Tibial nerve (tissue), 4 donors: ENCODE measurements at places on chromosomes 5 and 9. TPM values are rescaled to one million over a fixed set of nuclear protein-coding genes. Genes with fewer than 3 reads are reported as not detected.

Gene GLRA1
- total RNA-seq, result not detected

Gene DPM2
- total RNA-seq, result 21.9 TPM

Gene SPINK7
- total RNA-seq, result not detected

Gene CSNK1G3
- total RNA-seq, result 34.5 TPM

Gene N4BP3
- 0.90 TPM for total RNA-seq

Gene CLTA
- 242 TPM for total RNA-seq

Gene GNAQ
- total RNA-seq, result 42.9 TPM

Gene BRINP1
- not detected for total RNA-seq

Gene VPS13A
- total RNA-seq, result 31.0 TPM

Gene SCAI
- total RNA-seq, result 9.8 TPM

Gene PCDHB2
- 7.1 TPM for total RNA-seq

Gene SPINK4
- total RNA-seq, result not detected

Gene S100Z
- not detected for total RNA-seq

DNA sequence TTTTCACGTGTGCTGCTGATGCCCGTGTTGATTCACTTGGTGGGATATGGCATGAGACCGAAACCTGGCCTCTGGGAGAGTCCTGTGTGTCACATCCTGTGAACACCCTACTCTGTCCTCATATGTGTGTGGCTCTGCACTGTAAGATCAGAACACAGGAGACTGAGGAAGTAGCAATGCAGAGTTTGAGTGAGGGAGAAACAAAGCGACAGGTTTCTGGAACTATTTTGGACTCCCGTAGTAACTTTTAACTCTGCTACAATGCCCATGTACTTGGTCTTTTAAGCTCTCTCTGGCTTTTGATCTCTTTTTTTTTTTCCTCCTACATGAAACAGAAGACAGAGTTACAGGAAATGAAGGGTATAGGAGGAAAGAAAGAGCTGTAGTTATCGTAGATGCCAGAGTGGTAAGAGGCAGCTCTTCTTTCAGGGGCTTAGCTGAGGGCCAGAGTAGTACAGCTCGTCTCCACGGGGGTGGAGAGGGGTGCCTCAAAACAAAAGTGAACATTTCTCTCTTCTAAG lies 26.6 kb downstream of the GRAMD2B start:
- H3K27ac ChIP-seq, result no peak overlapping the region
- peaks cover 17% of the 10 kb centered on the region for H3K36me3 ChIP-seq
- peaks cover 26% of the 10 kb centered on the region for H3K4me1 ChIP-seq
- H3K4me3 ChIP-seq, result no peak overlapping the region

- no peaks in the 10 kb centered on the region for H3K27me3 ChIP-seq
- DNase-seq, result no peak
- no peak overlapping the region for H3K4me3 ChIP-seq
- H3K27ac ChIP-seq, result no peak overlapping the region
- no peaks in the 10 kb centered on the region for H3K4me1 ChIP-seq
- no peaks in the 10 kb centered on the region for H3K36me3 ChIP-seq
These were observed 50.4 kb upstream of the PRR16 start for GRCh38 chr5:120413686-120414085.

- peaks cover 64% of the 10 kb centered on the region for H3K4me1 ChIP-seq
- no peaks in the 10 kb centered on the region for H3K36me3 ChIP-seq
- H3K27me3 ChIP-seq, result no peaks in the 10 kb centered on the region
These were observed at the start of gene GNAQ for GRCh38 chr9:78031444-78031892. Gene GNAQ (minus strand): TSS chr9:78031811. CDS start chr9:78031235, 576 bp downstream.

DNA sequence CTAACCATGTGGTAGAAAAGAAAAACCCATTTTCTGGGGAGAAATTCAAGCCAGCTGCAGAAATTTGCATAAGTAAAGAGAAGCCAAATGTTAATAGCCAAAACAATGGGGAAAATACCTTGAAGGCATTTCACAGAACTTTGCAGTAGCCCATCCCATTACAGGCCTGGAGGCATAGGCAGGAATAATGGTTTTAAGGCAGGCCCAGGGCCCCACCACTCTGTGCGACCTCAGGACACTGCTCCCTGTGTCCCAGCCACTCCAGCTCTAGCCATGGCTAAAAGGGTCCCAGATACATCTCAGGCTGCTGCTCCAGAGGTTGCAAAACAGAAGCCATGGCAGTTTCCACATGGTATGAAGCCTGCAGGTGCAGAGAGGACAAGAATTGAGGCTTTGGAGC lies 253.3 kb downstream of the CTNND2 start:
- no peaks in the 10 kb centered on the region for H3K36me3 ChIP-seq
- no peaks in the 10 kb centered on the region for H3K27me3 ChIP-seq
- DNase-seq, result no peak
- H3K4me1 ChIP-seq, result no peaks in the 10 kb centered on the region

GRCh38 chr9:36433386-36433785 lies 33.3 kb upstream of the RNF38 start:
- no peak overlapping the region for H3K27ac ChIP-seq
- no peak for DNase-seq
- no peak overlapping the region for H3K4me3 ChIP-seq
- no peaks in the 10 kb centered on the region for H3K4me1 ChIP-seq
- H3K27me3 ChIP-seq, result no peaks in the 10 kb centered on the region
- H3K36me3 ChIP-seq, result peaks cover 4% of the 10 kb centered on the region

GRCh38 chr9:110765926-110766325 lies 97.3 kb downstream of the MUSK start:
- H3K27me3 ChIP-seq, result no peaks in the 10 kb centered on the region
- H3K4me3 ChIP-seq, result no peak overlapping the region
- DNase-seq, result no peak

DNA sequence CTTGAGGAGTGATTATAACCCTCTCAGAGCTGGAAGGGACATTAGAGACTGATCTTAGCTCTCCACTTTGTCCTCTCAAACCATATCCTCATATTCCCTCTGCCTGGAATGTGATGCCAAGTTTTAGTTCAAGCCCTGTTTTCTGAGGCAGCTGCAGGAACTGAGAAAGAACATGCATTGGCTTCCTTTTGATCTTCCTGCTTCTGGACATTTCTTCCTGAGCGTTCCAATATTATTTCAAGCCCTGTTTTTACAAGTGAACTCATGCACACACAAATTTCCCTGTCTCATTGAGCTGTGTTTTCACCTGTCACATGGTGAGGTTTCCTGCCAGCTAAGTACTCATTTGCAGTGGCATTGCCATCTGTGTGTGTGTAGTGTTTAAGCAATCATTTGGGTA lies 17.0 kb downstream of the FOCAD start:
- no peak overlapping the region for H3K27ac ChIP-seq
- peaks cover 10% of the 10 kb centered on the region for H3K4me1 ChIP-seq

- H3K27me3 ChIP-seq, result no peaks in the 10 kb centered on the region
- no peak overlapping the region for H3K27ac ChIP-seq
- peaks cover 30% of the 10 kb centered on the region for H3K4me1 ChIP-seq
- H3K36me3 ChIP-seq, result peaks cover 19% of the 10 kb centered on the region
- DNase-seq, result no peak
These were observed 23.0 kb downstream of the RNF145 start for GRCh38 chr5:159186319-159186718.

GRCh38 chr9:137660144-137660543 lies 41.3 kb downstream of the EHMT1 start:
- no peaks in the 10 kb centered on the region for H3K36me3 ChIP-seq
- no peaks in the 10 kb centered on the region for H3K27me3 ChIP-seq
- H3K27ac ChIP-seq, result no peak overlapping the region

DNA sequence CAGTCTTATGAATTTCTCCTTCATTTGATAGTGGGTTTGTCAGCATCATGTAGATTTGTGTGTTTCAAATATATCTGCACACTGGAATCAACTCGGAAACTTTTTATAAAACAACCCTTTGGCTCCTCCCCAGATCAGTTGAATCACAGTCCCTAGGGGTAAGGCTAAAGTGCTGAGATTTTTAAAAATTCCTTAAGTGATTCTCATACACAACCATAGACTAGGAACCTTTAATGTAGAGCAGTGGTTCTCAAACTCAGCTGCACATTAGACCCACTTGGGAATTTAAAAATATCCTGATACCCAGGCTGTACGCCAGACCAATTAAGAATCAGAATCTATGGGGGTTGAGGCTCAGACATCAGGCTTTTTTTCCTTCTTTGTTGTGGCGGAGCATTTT lies 17.5 kb upstream of the JAK2 start:
- no peaks in the 10 kb centered on the region for H3K4me1 ChIP-seq
- no peaks in the 10 kb centered on the region for H3K27me3 ChIP-seq
- no peak overlapping the region for H3K27ac ChIP-seq
- no peak overlapping the region for H3K4me3 ChIP-seq

GRCh38 chr9:35333551-35333950 lies 156.4 kb upstream of the RUSC2 start:
- H3K27ac ChIP-seq, result no peak overlapping the region
- H3K36me3 ChIP-seq, result no peaks in the 10 kb centered on the region
- H3K27me3 ChIP-seq, result no peaks in the 10 kb centered on the region
- H3K4me3 ChIP-seq, result no peak overlapping the region

DNA sequence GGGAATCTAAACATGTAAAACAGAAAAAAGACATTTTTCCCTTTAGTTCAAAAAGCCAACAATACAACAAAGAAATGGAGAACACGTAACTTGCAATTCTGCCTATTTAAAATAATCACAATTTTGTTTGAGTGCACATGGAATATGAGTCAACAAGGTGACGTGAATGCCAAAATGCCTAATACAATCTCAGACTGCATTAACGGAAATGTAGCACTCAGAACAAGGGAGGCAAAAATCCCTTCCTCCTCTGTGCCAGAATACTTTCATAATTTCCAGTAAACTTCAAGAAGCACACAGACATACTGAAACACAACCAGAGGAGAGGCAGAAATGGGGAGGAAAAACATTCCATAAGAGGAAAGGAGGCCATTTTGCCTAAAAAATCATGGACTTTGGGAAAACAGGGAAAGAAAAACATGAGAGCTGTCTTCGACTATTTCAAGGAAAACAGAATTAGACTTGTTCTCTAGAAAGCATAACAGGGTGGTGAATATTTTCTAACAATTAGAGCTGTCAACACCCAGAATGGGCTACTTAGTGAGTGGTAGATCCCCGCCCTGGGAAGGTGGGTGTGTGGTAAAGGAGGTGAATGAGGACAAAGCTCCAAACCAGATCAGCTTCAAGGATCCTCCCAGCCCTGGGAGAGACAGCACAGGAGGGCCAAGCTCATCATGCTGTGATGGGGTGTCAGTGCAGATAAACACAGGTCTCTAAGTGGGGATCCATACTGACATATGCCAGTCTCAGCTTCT lies 48.2 kb downstream of the ABCA1 start:
- no peak overlapping the region for H3K4me3 ChIP-seq
- H3K27ac ChIP-seq, result peak overlapping the region; percentile 55
- peaks cover 41% of the 10 kb centered on the region for H3K4me1 ChIP-seq
- H3K27me3 ChIP-seq, result no peaks in the 10 kb centered on the region

GRCh38 chr5:109769597-109770291 lies 80.0 kb downstream of the MAN2A1 start:
- no peaks in the 10 kb centered on the region for H3K4me1 ChIP-seq
- H3K36me3 ChIP-seq, result no peaks in the 10 kb centered on the region
- no peak for DNase-seq
- H3K4me3 ChIP-seq, result no peak overlapping the region
- H3K27me3 ChIP-seq, result no peaks in the 10 kb centered on the region

DNA sequence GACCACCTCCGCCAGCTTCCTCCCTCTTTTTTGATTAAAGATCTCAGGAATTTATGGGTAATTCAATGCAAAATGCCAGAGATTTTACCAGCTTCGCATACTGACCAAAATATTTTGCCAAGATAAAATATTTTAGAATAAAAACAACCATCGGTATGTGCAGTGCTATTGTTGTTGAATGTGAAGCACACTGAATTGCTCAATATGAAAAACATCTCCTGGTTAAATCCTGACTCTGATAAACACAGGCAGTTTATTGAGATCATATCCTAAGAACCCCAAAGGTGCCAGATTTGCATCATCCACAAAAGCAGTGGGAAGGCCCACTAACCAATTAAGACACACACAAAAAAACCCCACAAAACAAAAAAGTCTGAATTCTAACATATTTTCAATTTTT lies 202.4 kb downstream of the GLIS3 start:
- H3K4me1 ChIP-seq, result no peaks in the 10 kb centered on the region
- H3K27me3 ChIP-seq, result no peaks in the 10 kb centered on the region
- DNase-seq, result no peak
- no peaks in the 10 kb centered on the region for H3K36me3 ChIP-seq

GRCh38 chr5:115785381-115786065 lies 30.9 kb downstream of the CDO1 start:
- no peak overlapping the region for H3K27ac ChIP-seq
- no peaks in the 10 kb centered on the region for H3K27me3 ChIP-seq
- DNase-seq, result no peak
- no peak overlapping the region for H3K4me3 ChIP-seq

- no peak overlapping the region for H3K27ac ChIP-seq
- no peaks in the 10 kb centered on the region for H3K4me1 ChIP-seq
- H3K36me3 ChIP-seq, result no peaks in the 10 kb centered on the region
- no peak for DNase-seq
- H3K27me3 ChIP-seq, result no peaks in the 10 kb centered on the region
- H3K4me3 ChIP-seq, result no peak overlapping the region
These were observed 65.3 kb downstream of the CFAP95 start for GRCh38 chr9:69885931-69886330.

DNA sequence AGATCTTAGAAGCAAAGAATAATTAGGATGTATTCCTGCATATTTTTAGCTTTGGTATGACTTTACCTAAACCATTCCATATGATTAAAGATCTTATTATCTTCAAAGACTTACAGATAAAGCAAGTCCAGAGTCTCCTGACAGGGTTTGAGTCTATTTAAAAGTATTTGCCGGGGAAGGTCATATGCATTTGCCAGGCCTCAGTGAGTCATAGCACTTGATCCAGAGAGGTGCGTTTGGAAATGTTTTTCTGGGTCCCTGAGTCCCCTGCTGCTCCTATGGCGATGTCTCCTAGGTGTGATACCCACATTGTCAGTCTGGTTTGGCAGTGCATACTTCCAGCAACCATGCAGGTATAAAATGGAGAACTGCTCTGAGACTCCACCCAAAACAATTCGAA lies 217.0 kb downstream of the FBXL7 start:
- no peak overlapping the region for H3K27ac ChIP-seq
- H3K4me1 ChIP-seq, result no peaks in the 10 kb centered on the region
- no peaks in the 10 kb centered on the region for H3K36me3 ChIP-seq
- DNase-seq, result no peak

GRCh38 chr5:146040527-146040926 lies 64.8 kb downstream of the PLAC8L1 start:
- no peaks in the 10 kb centered on the region for H3K27me3 ChIP-seq
- no peaks in the 10 kb centered on the region for H3K4me1 ChIP-seq
- DNase-seq, result no peak
- no peaks in the 10 kb centered on the region for H3K36me3 ChIP-seq
- no peak overlapping the region for H3K4me3 ChIP-seq
- no peak overlapping the region for H3K27ac ChIP-seq

DNA sequence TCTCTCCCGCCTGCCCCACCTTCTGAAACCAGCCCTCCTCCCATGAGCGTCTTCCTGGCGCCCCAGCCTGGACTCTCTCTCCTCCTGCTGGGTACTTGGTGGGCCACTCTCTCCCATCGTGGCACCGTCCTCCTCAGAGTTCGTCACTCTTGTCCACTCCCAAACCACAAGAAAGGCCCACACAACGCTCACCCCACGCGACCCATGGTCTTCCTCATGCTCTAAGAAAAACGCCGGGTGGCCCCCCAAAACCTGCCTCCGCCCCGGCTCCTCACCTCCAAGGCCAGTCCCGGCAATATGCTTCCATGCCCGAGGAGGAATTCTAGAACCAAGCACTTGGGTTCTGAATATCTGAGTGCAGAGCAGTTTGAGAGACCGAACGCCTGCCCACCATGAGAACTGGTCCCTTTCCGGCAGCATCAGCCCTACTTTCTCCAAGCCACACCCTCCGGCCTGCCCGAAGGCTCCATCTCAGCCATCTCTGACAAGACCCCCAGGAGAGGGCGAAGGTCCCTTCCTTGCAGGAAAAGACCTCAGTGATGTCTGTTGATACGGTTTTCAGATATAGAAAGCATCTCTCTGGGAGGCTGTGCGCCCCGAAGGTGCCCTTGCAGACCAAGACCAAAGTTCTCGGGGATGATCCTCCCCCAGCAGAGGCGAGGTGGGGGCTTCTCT lies 15.0 kb downstream of the SLC6A3 start:
- no peak for DNase-seq
- no peak overlapping the region for H3K4me3 ChIP-seq
- no peaks in the 10 kb centered on the region for H3K36me3 ChIP-seq
- no peak overlapping the region for H3K27ac ChIP-seq
- H3K4me1 ChIP-seq, result no peaks in the 10 kb centered on the region
- no peaks in the 10 kb centered on the region for H3K27me3 ChIP-seq
